ENCODE measurements at places on chromosomes 7 and 10.

DNA sequence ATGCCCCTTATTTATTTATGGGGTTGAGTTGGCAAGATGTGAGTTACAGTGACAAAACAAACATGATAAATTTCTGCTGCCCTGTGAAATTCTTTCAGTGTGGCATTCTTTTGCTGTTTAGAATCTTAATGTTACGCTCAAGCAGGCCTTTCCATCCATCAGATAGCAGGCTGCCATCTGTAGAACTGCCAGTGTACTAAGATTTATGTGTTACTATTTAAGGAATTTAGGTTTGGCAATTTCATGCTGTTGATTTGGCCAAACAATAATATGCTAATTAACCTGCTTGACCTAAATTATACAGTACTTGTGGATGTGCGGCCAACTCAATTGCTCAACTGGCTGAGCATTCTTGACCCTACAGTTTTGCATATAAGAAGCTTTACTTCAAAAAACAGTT, 477.7 kb upstream of the TPK1 start:
- DNase-seq: no peak

DNA sequence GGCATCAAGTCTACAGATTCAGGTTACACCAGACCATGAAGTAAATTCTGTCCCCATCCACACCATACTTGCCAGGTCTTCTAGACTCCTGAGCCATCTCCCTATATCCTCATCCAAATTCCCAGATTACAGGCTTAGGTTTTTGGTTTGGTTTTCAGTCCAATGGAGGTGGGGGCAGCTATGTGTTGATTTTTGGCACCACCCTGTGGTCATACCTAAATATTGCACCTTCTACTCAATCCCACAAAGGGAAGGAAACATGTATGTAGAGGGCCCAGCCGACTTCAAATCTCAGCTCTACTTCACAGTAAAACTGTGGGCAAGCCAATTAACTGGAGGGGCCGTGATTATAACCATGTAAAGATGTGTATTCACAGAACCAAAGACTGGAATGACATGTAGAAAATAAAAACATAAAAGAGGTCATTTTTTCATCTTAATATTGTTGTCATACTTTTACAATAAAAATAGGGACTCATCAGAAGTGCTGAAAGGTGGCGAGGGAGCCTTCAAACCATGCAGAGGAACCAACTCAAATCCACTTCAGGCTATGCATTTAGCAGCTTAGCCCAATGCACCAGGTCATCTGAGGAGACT, 19.8 kb downstream of the ERCC6 start:
- DNase-seq: no peak

DNA sequence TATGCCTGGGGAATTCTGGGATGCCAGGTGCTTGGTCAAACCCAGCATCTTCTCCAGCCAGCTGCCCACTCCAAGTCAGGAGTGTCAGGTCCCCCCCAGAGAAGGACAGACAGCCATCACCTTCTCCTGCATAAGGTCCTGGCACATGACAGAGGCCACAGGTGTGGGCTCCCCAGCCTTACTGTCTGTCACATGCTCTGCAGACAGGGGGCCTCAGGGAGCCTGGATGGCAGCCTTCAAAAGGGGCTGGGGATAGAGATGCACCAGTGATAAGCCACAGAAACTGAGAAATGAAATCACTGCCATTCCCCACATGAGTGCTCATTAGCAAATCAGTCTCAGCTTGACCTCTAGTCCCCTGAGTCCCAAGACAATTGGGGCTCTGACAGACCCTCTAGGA, 72.9 kb downstream of the PLXNA4 start:
- DNase-seq: no peak

- DNase-seq: no peak
Observed at GRCh38 chr10:48336978-48337599, 30.6 kb downstream of the MAPK8 start.

DNA sequence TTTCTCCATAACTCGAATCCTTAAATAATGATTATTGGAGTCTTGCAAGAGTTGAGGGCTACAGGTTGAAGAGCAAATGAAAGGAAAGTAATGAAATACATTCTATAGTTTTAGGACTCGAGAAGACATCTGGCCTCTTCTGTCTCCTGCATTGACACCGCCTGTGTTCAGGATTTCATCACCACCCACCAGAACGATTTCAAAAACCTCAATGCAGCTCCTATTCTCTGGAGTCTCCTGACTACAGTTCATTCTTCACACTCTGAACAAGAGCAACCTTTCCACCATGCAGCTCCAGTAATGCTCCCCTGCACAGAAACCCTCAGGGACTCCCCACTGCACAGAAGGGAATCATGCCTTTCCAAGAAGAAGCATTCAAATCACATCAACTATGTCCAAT, 5.5 kb downstream of the IL15RA start:
- no peak for DNase-seq

GRCh38 chr10:3853547-3854303, 68.7 kb upstream of the KLF6 start:
- DNase-seq: no peak

DNA sequence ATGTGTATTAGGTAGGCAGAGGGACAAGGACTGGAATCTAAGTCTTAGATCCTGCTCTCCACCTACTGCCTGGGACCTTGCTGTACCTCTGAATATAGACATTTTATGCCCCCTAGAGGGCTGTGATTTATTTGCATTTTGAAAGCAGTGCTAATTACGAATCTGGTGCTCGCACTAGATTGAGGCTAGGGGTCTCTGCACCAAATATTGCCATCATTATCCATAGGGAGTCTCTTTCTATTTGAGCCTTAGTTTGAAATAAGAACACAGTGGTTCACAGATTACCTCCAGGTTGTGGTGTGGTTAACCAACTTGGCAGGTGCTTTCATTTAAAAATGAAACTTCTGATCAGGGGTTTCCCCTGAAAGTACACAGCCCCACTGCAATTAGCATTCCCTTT, 41.8 kb downstream of the CNNM1 start:
- no peak for DNase-seq

- no peak for DNase-seq
Observed at GRCh38 chr10:36224431-36224985, 582.4 kb upstream of the FZD8 start.

DNA sequence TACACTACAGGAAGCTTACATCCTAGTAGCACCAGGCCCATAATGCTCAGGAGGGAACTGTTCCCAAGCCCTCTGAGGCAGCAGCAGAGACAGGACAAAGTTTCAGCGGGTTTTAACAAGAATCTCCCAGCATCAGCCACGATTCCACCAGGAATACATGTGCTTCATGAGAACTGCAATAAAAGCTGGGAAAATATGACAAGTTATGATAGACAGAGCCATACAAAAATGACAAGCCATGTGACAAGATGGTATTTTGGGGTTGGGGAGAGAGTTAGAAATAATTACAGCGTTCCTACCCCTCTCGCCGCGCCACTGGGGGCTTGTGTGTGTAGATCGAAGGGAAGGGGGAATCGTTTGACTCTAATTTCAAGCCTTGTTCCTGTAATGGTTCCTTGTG, 112.7 kb upstream of the CTBP2 start:
- no peak for DNase-seq

All from activated B cell treated with CpG ODN at 0.5 μM for 24 hours (primary cell).